ENCODE measurements at places on chromosomes 7 and 10. TPM values are rescaled to one million over a fixed set of nuclear protein-coding genes. Genes with fewer than 3 reads are reported as not detected.

The EBF3 gene
- total RNA-seq: 0.63 TPM

GRCh38 chr10:119667562-119668328 lies 16.6 kb downstream of the BAG3 start:
- DNase-seq: peak; percentile 92

DNA sequence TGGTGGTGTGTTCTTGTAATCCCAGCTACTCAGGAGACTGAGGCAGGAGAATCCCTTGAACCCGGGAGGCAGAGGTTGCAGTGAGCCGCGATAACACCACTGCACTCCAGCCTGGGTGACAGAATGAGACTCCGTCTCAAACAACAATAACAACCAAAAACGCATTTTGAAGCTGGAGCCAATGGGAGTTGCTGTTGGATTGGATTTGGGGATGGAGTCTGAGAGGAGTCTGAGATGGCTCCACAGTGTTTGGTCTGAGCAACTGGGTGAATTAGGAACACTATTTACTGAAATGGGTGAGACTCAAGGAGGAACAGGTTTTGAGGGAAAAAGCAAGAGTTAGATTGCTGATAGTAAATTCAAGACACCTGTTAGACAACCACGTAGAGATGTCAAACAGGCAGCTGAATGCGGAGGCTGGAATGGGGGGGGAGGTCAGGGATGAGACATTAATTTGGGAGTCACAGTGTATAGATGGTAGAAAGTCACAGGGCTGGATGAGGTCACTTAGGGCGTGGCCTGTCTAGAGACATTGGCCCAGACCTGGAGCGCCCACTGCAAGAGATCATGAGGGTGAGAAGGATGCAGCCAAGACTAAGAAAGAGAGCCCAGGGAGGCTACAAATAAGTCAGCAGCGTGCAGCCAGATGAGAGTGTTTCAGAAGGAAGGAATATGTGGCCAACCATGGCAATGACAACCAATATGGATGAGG lies 56.4 kb downstream of the CYCS start:
- no peak for DNase-seq

GRCh38 chr7:105241198-105241597 lies 147.5 kb downstream of the SRPK2 start:
- no peak for DNase-seq

DNA sequence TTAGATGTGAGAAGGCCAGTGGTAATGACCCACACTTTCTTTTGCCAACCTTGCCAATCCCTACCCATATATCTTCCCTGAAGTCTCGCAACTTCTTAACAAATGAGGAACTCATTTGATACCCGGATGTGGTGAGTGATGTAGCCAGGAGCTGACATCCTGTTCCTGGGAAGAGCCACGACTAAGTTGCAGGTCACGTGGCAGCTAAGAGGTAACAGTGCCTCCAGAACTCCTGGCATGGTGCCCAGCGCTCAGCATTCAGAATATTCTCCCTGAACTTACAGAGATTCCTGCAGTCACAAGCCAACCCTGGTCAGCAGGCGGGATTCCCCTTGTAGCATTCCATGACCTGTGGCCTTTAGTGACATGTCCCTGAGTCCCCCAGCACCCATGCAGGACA lies 282.5 kb downstream of the GALNT17 start:
- no peak for DNase-seq

DNA sequence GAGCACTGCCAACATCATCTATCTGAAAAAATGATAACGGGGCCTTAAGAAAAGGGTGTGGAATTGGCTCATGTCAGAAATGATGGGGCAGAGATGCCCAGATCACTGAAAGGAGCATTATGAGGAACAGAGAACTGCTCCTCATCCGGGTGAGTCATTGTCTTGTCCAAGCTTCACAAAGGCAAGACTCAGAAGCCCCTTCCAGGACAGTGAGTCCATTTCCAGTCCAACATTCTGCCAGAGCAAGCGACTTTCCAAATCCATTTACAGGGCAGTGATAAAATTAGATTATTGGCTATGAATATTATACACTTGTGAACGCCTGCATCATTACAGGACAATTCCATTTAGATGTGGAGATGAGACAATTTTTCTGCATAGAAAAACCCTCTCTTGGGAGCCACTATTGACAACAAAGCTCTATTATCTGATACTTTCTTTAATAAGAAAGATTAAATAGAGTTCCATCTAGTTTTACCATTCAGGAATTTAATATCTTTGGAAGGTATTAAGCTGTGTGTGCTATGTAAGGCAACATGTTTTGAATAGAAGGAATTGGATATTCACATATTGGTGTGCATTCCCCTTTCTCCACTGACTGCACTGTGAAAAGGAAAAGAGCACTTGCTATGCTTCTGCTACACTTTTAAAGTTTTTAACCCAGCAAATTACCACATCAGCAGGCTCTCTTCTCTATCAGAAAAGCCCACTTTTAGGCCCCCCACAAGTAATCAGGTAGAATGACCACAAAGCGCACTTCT lies 159.6 kb downstream of the NRP1 start:
- DNase-seq: no peak

GRCh38 chr7:145065473-145065872 lies 229.6 kb upstream of the TPK1 start:
- DNase-seq: no peak

- no peak for DNase-seq
Measured at GRCh38 chr10:99965700-99966099, 44.0 kb downstream of the DNMBP start.

DNA sequence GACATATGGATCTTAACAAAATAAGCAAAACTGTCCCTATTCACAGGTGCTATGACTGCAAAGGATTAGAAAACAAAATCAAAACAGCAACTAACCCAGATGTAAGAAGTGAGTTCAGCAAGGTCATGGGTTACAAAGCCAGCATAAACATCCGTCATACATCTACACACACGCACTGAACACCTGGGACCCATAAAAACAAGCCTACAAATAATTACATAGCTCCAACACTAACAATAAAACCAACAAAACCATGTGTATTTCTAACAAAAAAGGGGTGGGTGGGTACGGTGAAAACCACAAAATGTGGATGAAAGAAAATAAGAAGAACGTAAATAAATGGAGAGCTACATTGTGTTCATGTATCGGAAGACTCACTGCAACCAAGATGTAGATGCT lies 256.8 kb downstream of the ELFN1 start:
- no peak for DNase-seq

GRCh38 chr10:34135515-34135914 lies 679.6 kb downstream of the PARD3 start:
- DNase-seq: no peak

The SLC18A2 gene
- total RNA-seq: not detected

The FAM25G gene
- total RNA-seq: not detected

The METTL27 gene
- 2.2 TPM for total RNA-seq

- DNase-seq: no peak
Measured at GRCh38 chr10:119723624-119724023, 2.2 kb upstream of the INPP5F start.

The HABP2 gene
- 0.18 TPM for total RNA-seq

DNA sequence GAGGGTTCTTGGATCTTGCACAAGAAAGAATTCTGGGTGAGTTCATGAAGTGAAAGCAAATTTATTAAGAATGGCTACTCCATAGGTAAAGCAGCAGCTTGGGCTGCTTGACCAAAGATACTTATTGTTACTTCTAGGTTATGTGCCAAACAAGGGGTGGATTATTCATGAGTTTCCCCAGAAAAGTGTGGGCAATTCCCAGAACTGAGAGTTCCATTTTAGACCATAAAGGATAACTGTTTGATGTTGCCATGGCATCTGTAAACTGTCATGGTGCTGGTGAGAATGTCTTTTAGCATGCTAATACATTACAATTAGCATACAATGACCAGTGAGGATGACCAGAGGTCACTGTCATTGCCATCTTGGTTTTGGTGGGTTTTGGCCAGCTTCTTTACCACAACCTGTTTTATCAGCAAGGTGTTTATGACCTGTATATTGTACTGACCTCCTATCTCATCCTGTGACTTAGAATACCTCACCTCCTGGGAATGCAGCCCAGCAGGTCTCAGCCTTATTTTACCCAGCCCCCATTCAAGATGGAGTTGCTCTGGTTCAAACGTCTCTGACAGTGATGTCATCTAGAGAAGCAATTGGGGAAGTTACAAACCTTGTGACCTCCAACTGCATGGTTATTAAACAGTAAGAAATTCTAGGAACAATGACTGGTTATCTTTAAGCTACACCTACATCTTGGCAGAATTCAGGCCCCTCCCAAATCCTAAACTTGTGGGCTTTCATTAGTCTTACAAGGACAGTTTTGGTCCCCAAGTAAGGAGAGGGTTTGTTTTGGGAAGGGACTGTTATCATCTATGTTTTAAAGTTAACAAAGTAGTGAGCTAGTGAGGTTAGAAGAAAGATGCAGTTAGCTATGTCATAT lies 48.0 kb upstream of the INHBA start:
- DNase-seq: no peak

The IL6 gene
- not detected for total RNA-seq

The FIGNL1 gene
- 7.6 TPM for total RNA-seq

The COL13A1 gene
- total RNA-seq: 29.2 TPM

GRCh38 chr10:79189181-79189580 lies 120.4 kb downstream of the ZMIZ1 start:
- no peak for DNase-seq

DNA sequence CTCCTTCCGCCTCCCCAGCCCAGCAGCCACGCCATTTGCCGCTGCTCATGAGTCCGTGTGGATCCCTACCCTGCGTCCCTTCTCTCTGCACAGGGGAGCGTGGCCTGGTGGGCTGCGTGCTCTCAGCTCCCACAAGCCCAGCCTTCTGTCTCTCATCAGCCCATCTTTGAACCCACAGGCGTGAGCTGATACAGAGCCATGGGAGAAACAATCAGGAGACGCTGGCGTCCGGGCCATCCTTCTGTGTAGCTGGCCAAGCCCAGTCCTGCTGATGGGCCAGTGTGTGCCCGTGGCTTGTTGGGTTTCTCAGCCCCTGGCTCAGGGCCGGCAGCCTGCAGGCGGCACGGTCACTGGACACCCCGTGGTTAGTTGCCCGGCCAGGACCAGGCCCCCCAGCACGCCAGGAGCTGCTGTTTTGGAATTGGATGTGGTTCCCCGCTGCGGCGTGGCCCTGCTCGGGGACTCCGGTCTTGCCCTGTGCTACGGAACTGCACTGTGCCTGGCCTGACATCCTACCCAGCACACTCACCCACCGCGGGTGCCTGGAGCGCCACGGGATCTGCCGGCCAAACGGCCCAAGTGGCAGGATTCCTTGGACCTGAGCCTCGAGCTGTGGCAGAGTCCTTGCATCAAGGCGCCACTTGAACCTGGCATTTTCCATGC lies 88.9 kb downstream of the ELFN1 start:
- DNase-seq: no peak

GRCh38 chr7:531777-532176 lies 12.1 kb upstream of the PDGFA start:
- no peak for DNase-seq

The CCZ1 gene
- 90.5 TPM for total RNA-seq

The TMEM270 gene
- not detected for total RNA-seq

DNA sequence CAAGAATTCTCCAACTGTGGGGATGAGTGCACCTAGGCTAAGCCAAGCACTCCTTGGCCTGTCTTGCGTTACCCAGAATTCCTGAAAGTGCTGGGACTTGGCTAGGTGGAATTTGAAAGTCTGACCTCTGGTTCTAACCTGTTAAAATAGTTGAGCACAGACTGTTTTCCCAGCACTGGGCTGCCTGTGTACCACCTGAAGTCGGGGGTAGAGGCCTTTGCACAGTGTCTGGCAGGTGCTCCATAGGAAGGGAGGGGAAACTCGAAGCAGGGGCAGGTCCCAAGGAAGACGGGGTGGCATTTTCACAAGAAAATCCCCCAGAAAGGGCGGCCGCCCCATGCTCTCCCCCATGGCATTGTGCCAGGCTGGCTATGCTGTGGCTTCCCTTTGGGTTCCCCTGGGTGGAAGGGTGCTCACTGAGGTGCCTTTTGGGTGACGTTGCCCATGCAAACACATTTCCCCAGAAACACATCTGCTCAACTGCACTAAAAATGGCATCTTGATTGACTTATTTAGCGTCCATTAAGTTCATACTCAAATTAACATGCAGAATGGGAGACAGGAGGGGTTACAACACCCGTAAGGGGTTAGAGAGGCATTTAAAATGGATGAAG lies 62.9 kb downstream of the SYPL1 start:
- DNase-seq: no peak

DNA sequence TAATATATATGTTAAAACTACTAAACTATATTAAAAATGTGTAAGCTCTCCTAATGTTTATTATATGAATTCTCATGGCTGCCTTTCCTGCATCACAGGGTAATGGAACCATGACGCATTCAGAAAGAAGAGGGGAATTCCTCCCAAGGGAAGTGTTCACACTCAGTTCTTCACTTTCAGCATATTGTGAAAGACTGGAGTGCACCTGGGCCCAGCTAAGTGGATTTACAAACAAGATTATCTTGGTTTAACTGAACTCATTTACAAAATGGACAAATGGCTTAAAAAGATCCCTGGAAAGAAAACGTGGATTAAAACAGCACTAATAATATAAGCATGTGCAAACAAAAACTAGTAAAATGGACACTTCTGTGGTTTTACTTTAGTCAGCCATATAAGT lies 149.8 kb downstream of the DOCK4 start:
- no peak for DNase-seq

GRCh38 chr7:150879345-150879744 lies 27.0 kb downstream of the AOC1 start:
- DNase-seq: no peak

DNA sequence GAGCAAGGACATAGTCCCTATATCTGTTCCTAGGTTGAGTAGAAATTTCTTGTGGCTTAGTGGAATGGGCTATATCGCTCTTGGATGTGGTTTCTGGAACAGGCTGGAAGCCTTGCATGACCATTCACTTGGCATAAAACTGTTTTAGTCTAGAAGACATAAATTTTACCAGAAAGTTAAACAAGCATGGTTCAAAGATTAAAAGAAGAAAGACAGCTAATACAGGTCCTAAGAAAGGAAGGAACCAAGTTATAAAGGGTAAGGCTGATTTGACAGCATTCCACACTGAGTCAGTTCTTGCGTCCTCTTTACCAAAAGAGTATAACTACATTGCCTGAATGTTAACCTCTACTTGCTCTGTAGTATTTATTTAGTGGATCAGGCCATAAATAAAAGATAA lies 724.2 kb downstream of the SORCS1 start:
- no peak for DNase-seq

- DNase-seq: no peak
Measured at GRCh38 chr7:31082447-31082846, 30.3 kb downstream of the ADCYAP1R1 start.

The SFR1 gene
- 7.9 TPM for total RNA-seq

The OR2A1 gene
- total RNA-seq: not detected

The SLC29A4 gene
- 7.9 TPM for total RNA-seq

The MYPN gene
- 1.0 TPM for total RNA-seq
